Dermis microvascular lymphatic vessel endothelial cell (primary cell): ENCODE measurements at places on chromosomes 12 and 14. TPM values are rescaled to one million over a fixed set of nuclear protein-coding genes. Genes with fewer than 3 reads are reported as not detected.

PRB4 gene
- not detected in 2 replicates for total RNA-seq

ACVR1B gene
- total RNA-seq, result 8.3 and 14.2 TPM in 2 replicates

SERPINA9 gene
- not detected in 2 replicates for total RNA-seq

CFL2 gene
- total RNA-seq, result 42.5 and 56.5 TPM in 2 replicates

RIMBP2 gene
- not detected in 2 replicates for total RNA-seq

SPTB gene
- under 0.01 and 0.13 TPM in 2 replicates for total RNA-seq

DMAC2L gene
- 5.4 and 6.0 TPM in 2 replicates for total RNA-seq
